ENCODE measurements at places on chromosomes 12 and 14. TPM values are rescaled to one million over a fixed set of nuclear protein-coding genes. Genes with fewer than 3 reads are reported as not detected.

WNT1 gene
- total RNA-seq, result not detected

KERA gene
- not detected for total RNA-seq

AP4S1 gene
- total RNA-seq, result 11.2 TPM

LMNTD1 gene
- not detected for total RNA-seq

PRIMA1 gene
- 5.0 TPM for total RNA-seq

OR4K1 gene
- total RNA-seq, result not detected

KRT4 gene
- total RNA-seq, result not detected

TMEM119 gene
- total RNA-seq, result 12.7 TPM

NRXN3 gene
- 11.8 TPM for total RNA-seq

MIPOL1 gene
- 19.6 TPM for total RNA-seq

CCDC175 gene
- not detected for total RNA-seq

PZP gene
- total RNA-seq, result 0.57 TPM

CLEC6A gene
- total RNA-seq, result not detected

SLC11A2 gene
- 58.7 TPM for total RNA-seq

RERGL gene
- 3.4 TPM for total RNA-seq

RIMBP2 gene
- 1.7 TPM for total RNA-seq

RIPK3 gene
- 8.5 TPM for total RNA-seq

IRF9 gene
- total RNA-seq, result 92.4 TPM

EP400 gene
- 35.2 TPM for total RNA-seq

BCL11B gene
- total RNA-seq, result 1.5 TPM

KRT80 gene
- 0.48 TPM for total RNA-seq

GNPTAB gene
- total RNA-seq, result 37.0 TPM

ADAMTS20 gene
- total RNA-seq, result not detected

RBP5 gene
- total RNA-seq, result 5.1 TPM

C1QL4 gene
- total RNA-seq, result not detected

CMA1 gene
- 2.4 TPM for total RNA-seq

P2RX7 gene
- 4.5 TPM for total RNA-seq

IGFBP6 gene
- total RNA-seq, result 733 TPM

PMEL gene
- 26.1 TPM for total RNA-seq

RIC8B gene
- 20.2 TPM for total RNA-seq

TMTC1 gene
- 54.7 TPM for total RNA-seq

KLRC2 gene
- 0.46 TPM for total RNA-seq

SERPINA1 gene
- 10.3 TPM for total RNA-seq

MDGA2 gene
- 0.37 TPM for total RNA-seq
